ENCODE measurements at places on chromosomes 3 and 15.

DNA sequence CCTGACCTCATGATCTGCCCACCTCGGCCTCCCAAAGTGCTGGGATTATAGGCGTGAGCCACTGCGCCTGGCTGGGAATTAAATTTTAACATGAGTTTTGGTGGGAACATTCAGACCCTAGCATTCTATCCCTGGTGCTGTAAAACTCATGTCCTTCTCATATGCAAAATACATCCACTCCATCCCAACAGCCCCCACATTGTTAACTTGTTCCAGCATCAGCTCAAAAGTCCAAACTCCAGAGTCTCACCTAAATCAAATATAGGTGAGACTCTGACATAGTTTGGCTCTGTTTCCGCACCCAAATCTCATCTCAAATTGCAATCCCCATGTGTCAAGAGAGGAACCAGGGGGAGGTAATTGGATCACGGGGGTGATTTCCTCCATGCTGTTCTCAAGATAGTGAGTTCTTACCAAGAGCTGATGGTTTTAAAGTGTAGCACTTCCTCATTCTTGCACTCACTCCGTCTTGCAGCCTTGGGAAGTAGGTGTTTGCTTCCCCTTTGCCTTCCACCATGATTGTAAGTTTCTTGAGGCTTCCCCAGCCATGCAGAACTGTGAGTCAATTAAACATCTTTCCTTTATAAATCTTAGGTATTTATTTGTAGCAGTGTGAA, 96.2 kb upstream of the PLCL2 start:
- DNase-seq: no peak

GRCh38 chr15:68789534-68790241, 31.0 kb downstream of the ANP32A start:
- no peak for DNase-seq

DNA sequence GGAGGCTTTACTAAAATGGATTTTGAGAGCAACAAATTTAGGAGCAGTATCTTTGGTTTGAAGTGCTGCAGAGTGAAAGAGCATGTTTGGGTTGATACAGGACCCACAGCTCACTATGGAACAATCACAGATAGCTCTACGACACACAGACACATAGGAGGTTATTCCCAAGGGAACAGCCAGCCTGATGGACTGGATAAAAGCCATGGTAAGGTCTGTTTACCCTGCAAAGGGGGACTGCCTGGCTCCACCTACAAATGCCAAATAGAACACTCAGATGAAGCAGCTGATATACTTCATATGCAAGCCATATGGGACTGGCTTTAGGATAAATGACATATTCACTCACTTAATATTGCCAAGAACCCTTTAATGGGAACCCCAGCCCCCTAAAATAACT, 75.4 kb downstream of the CDC25A start:
- no peak for DNase-seq

GRCh38 chr3:55595420-55595819, 108.3 kb upstream of the WNT5A start:
- DNase-seq: no peak

DNA sequence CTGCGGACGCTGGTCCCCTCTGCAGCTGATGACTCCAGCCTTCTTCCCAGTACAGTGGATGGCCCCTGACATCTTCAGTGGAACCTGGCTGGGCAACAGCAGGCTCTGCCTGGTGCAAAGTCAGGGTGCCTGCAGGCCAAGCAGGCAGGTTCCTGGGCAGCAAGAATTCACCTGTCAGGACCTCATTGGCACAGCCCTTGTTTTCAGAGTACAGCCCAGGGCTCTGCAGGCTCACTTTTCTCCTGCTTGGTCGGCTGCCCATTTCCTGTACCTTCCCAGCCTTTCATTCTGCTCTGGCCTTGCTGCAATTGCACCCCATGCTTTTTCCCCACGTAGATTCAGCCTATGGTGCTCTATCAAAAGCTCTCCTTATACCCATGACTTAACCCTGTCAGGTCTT, 56.0 kb downstream of the LRTM1 start:
- no peak for DNase-seq

DNA sequence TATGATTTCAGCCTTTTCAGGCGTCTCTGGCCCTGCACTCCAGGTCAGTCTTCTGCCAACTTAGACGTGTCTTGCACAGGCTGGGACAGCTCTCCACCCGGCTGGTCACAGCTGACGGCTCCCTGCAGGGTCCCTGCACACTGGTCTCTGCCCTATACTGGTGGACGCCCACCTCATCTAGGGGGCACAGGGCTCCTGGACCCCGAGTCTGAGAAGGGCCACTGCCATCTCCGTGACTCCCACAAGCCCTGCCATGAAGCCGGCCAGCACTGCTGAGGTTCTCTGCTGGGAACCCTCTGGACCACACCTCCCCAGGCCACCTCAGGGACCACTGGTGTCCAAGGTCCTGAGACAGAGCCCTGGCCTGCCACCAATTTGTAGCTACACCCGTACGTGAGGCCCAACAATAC, 40.5 kb downstream of the CYFIP1 start:
- DNase-seq: no peak

- no peak for DNase-seq
These were observed 72.6 kb downstream of the NPTN start for GRCh38 chr15:73560501-73561117.

Measured in activated CD8-positive, alpha-beta memory T cell treated with anti-CD3 and anti-CD28 coated beads, Interleukin-2, amount 50 U/mL, for 4 hours (primary cell).